ENCODE measurements at places on chromosomes 4 and X. TPM values are rescaled to one million over a fixed set of nuclear protein-coding genes. Genes with fewer than 3 reads are reported as not detected.

GRCh38 chr4:181970366-181970765, 272.8 kb upstream of the TENM3 start:
- ATAC-seq: no peak

Gene AADAT
- total RNA-seq: 25.3 TPM

DNA sequence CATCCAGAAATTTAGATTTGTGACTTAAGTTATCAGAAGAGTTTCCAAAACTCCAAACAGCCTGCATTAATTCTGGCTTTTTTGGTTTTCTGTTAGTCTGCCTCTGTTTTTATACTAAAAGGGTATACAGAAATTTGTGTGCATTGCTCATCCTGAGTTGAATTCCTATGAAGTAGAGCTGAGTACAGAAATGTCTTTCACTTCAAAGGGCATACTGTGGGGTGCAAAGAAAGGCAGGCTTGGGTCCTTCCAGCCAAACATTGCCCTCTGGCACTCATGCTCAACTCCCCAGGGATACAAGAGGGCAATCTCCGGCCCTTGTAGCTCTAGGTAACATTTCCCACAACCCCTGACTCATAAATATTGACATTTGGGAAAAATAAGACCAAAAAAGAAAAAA, 27.6 kb upstream of the TMEM184C start:
- ATAC-seq: no peak

Gene CAPN6
- total RNA-seq: 0.10 TPM

DNA sequence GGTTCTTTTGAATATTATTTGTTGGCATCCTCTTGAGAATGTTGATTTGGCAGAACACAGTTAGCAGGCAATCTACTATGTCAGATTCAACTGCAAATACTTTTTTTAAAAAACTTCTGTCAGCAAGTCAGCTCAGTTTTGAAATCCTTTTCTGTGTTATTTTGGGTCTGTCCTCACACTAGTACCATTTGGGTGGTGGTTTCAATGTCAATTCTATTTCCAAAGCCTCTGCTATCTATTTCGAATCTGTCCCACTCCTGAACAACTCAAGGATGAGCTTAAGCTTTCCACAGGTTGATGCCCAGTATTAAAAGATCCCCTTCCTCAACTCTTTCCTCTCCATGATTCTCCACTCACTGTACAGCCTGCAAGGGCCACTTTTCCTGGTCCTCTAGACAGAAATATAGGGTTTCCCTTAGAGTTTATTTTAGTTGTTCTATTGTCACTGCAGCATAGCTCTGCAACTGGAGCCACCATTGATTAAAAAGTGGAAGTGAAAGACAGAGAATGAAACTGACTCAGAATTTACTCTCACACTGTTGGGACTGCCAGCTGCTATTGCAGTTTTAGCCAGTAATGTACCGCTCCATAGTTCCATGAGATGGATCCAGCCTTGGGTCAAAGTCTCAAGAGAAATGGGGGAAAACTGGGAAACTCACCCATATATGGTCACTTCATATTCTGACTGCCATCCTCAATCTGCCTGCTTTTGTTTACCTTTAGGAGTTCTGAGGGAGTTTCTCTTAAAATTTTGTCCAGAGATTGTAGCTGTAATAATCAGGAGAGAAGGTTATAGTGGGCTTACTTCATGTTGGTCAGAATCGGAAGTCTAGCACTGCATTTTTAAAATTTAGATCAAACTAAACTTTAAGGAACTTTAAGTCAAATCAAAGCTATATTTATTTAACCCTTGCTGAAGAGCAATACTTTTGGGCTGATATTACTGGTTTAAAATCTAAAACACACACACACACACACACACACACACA, 14.6 kb downstream of the HDX start:
- no peak for ATAC-seq
